Osteocyte (in vitro differentiated cells): ENCODE measurements at places on chromosomes 3 and 15.

- DNase-seq = no peak
These were observed 81.3 kb upstream of the RNF7 start for GRCh38 chr3:141656771-141657170.

DNA sequence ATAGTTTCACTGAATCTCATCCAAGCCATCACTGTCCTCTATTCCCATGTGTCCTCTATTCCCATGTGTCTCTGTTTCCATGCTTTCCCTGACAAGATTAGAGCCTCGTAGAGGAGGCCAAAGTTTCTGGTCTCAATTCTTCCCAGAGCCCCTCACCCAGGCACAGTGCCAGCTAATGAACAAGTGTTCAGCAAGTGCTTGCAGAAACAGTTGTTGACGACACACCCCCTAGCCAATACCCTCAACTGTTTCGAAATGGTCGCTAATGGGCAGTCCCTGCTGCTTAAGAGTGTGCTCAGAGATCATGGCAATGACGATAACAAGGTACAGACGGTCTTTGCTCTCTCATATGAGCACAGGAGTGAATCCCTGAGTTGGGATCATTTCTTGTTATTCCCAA, 73.4 kb downstream of the FAM174B start:
- DNase-seq = no peak

- DNase-seq = no peak
These were observed 33.9 kb downstream of the FEM1B start for GRCh38 chr15:68311464-68311835.

- DNase-seq = no peak
These were observed 28.6 kb upstream of the IL16 start for GRCh38 chr15:81168131-81168526.

DNA sequence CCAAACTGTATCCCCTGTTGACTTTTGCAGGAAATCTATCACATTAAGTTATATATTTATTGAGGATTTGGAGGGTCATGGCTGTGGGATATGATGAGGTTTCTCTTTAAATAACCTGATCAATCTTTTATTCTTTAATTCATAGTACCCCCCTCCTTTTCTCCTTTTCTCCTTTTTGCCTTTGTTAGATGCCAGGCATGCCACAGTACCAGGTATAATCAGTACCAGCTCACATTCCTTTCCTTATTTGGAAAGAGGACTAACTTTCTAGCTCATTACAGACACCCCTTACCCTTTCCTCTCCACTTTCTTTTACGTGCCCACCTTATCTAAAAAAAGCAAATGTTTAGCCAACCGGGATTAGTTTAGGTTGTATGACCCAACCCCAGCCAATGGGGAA, 326.4 kb upstream of the NAALADL2 start:
- DNase-seq = no peak

DNA sequence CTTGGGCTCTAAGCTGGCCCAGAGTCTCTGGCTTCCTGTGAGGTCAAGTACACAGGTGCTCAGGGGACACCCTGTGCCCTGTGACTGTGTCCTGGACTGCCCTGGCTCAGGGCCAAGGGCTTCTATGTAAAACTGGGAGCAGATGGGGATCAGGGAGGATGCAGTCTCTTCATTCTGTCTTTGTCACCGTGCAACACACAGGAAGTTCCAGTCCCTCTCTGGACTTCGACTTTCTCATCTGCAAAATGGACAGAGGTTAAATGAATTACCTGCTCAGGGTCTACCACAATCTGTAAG, 61.9 kb upstream of the TLE3 start:
- DNase-seq = no peak

GRCh38 chr15:66846031-66846430, 144.0 kb downstream of the SMAD6 start:
- no peak for DNase-seq

DNA sequence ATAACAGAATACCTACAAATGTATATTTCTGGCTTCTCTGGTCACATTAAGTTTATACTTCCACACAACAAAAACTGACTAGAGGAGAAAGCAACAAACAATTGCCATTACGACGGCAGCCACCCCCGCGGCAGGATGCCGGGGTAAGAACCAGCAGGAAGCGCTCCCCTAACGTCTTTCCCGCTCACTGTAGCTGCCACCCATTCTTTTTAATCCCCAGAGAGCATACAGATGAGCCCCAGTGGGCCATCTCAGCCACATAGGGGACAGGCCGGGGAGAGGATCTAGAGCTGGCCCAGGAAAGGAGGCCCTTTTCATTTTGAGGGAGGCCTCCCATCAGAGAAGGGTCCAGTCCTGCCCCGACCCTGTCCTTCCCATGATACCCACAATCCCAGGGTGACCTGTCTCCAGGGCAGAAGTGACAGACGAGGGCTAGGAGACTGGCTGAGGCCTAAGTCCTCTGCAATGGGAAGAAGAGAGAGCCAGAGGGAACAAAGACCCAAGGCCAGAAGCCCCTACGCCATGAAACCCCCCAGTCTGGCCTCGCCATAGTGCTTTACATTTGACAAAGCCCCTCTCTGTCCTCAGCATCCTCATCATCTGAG, 3.6 kb upstream of the CALML4 start:
- no peak for DNase-seq

DNA sequence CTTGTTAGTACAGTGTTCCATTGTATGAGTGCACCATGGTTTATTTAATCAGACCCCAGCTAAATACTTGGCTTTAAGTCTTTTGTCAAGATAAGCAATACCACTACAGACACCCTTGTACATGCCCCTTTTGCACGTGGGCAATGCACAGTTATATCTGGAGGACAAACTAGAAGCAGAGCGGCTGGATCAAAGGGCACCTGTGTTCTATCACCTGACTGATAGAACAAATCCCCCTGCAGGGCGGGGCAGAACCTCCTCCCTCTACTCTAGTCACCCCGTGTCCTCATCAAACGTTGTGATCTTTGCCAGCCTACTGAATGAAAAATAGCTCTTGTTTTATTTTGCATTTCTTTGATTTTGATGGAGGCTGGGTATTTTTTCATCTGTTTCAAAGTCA, 314.9 kb downstream of the TLE3 start:
- DNase-seq = no peak

- DNase-seq = no peak
These were observed 113.4 kb upstream of the LRRFIP2 start for GRCh38 chr3:37287776-37288175.

- no peak for DNase-seq
These were observed 30.4 kb downstream of the UBE3A start for GRCh38 chr15:25408428-25408827.

DNA sequence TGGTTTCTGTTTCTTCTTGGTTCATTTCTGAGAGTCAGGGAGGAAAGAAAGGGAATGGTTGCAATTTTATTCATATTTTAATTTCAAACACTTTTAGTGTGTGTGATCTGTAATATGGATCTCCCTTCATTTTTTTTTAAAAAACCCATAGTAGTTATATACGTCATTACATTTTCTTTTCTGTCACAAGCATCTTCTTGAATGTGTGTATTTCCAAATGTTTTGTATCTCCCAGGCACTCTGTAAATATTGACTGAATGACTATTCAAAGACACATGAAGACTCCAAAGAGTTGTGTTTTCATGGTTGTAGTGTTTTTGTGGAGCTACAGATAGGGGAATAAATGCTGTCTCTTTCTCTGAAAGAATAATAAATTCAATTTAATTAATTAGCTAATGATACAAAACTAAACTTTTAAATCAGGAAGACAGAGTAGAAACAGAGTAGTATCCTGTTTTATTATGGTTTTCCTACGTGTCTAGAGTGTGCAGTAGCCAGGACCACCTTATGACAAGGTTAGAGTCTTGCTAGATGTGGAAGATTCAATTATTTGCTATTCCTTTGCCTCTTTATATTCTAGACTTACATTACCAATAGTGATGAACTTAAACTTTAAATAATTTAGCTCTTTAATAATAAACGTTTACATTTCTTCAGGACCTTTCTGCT, 35.5 kb downstream of the NECTIN3 start:
- no peak for DNase-seq

GRCh38 chr3:150136242-150136641, 165.5 kb upstream of the PFN2 start:
- no peak for DNase-seq

DNA sequence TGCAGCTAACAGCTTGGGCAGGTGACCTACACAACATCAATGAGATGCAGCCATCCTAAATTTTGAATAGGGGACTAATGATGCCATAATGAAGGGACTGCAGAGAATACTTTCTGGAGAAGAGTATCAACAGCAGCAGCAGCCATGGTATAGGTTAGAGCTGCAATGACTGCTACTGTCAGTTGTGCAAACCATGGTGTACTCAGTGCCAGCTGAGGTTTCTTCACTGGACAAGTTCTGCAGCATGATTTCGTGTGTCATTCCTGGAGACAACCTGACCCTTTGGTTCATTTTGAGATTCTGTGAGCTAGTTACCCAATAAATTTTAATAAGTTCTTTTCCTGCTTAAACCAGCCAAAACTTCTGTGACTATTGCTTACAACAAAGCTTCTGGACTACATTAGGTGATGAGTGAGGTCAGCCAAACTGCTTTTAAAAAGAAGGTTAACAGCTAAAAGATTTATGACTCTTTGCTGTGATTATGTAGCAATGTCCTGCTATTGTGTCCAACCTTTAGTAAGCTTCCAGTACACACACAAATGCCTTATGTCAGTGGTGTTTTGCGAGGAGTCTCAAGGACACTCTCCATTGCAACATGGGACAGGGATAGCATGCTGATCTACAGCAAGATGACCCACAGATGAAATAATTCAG, 4.8 kb upstream of the DAZL start:
- no peak for DNase-seq

DNA sequence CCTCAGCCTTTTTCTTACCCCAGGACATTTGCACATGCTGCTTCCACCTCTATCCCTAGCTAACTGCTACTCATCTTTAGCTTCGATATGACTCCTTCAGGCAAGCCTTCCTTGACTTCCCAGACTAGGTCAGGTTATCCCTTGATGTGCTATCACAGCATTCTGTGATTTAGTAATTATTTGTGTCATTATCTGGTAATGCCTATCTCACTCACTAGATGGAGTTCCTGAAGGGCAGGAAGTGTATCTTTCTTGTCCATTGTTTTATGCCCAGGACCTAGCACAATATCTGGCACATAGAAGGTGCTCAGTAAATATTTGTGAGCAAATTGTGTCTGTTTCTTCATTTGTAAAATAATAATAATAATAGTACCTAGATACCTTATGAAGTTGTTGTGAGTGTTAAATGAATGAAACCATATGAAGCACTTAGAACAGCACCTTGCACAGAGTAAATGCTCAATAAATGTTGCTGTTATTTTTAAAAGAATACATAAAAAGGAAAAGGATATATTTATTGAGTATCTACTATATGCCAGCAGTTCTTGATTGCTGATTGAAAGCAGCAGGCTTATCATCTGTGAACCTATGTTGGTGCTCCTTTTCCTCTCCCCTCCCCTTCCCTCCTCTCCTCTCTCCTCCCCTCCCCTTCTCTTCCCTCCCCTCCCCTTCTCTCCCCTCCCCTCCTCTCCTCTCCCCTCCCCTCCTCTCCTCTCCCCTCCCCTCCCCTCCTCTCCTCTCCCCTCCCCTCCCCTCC, 31.5 kb downstream of the SQOR start:
- DNase-seq = no peak

DNA sequence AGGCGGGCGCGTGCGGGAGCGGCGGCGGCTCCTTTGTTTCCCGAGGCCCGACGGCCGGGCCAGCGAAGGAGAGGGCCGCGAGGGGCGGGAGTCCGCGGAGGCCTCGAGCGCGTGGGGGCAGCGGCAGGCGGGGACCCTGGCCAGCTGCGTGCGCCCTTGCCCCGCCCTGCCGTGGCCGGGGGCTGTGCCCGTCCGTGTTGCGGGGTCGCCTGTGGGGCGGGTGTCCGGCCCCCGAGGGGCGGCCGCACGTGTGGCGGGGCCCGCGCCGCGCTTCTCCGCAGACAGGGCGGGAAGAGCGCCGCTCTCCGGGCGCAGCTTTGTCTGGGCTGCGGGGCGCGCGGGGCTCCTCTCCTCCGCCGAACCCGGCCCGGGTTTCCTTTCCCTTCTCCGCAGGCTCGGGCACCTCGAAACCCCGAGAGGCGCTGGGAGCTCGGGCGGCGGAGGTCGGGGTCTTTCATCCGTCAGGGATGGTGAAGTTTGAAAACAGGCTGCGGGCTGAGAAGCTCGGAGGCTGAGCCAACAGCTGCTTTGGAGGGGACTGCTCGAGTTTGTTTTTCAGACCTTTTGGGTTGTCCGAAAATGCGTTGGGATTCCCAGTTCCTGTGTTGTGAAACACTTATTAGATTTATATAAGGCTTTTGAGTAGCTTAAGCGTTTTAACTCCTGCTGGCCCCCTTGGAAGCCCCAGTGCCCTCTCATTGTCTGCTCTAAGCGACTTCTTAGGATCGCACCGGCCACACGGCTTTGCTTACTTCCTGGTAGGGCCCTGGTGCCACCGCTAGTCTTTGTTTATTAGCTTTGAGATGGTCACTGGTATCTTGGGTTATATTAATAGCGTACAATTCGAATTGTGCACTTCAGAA, 817 bp downstream of the USP3 start:
- DNase-seq = no peak

DNA sequence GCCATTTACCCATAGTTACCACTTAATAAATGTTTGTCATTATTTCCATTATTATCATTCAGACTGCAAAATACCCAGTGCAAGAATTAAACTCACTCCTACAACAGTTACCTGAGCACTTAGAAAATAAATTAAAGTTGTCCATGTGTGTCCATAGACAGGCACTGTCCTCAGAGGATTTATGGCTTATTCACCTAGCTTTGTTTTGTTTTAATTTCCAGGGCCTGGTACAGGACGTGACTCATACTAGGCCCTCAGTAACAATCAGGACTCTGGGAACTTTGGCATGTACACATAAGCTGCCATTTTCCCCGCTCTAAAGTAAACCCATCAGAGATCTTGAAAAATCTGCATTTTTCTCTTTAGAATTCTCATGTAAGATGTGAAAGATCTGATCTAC, 458.5 kb upstream of the ARRDC4 start:
- DNase-seq = no peak

GRCh38 chr3:125395091-125395490, 20.0 kb upstream of the ZNF148 start:
- no peak for DNase-seq

DNA sequence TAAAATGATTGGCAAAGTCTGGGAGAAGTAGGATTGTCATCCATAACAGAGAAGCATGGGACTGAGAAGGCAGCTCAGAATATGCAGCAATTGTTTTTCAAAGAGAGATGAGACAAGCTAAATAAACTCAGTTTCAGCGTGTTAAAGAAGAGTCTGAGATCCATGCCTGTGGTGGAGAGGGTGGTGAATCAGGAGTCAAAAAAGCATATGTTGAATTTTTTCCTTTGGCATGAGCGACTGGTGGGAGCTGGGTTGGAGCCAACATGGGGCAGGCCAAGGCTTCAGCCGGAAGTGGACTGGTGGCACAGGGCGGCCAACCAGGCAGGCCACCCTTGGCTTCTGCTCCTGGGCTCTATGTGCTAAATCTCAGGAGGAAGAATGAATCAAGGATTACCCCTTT, 102.0 kb downstream of the SST start:
- no peak for DNase-seq

DNA sequence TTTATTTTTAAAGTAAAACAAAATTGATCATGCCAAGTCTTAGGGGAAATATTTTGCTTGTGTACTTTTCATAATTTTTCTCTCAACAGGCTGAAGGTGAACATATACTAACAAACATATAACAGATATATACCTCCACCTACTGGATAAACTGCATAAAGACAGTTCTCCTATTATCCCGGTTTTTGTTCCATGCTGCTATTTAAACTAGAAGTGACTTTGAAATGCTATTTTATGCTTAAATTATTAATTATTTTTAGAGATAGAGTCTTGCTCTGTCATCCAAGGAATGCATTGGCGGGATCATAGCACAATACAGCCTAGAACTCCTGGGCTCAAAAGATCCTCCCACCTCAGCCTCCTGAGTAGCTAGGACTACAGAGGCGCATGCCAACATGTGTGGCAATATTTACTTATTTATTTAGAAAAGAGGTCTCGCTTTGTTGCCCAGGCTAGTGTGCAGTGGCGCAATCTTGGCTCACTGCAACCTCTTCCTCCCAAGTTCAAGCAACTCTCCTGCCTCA, 49.8 kb downstream of the ST3GAL6 start:
- no peak for DNase-seq
